ENCODE measurements at places on chromosomes 11 and 22.
A peak's percentile ranks its signal among the peaks of the same experiment; 100 is the strongest.

DNA sequence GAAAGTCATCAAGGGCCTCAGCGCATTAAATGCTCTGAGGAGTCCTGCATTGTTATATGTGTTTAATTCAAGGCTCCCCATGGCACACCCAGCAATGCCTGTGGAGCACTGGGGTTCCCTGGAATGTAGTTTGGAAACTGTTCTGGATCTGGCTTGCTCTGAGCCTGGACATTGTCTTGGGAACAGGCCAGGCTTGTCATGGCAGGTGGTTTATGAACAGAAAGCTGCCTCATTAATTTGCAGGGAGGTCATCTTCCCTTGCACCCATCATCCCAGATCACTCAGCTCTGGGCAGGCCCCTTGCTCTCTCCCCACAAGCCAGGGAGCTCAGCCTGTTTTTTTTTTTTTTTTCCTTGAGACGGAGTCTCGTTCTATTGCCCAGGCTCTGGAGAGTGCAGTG lies 32.9 kb downstream of the RPS6KA4 start:
- DNase-seq, result no peak

DNA sequence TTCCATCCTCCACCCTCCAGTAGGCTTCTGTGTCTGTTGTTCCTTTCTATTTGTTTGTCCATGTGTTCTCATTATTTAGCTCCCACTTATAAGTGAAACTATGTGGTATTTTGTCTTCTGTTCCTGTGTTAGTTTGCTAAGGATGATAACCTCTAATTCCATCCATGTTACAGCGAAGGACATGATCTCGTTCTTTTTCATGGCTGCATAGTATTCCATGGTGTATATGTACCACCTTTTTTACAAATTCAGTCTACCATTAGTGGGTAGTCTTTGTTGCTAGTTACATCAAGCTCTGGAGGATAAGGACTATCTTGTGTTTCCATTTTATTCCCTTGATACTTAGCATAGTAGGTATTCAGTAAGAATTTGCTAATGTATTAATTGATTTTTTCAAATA lies 664.2 kb upstream of the FAT3 start:
- DNase-seq, result no peak

- DNase-seq, result no peak
Measured at GRCh38 chr11:127042445-127042844, 41.9 kb upstream of the KIRREL3 start.

GRCh38 chr11:26805001-26805400 lies 83.1 kb upstream of the SLC5A12 start:
- no peak for DNase-seq

GRCh38 chr11:120795185-120795584 lies 228.7 kb upstream of the TBCEL start:
- no peak for DNase-seq

GRCh38 chr11:67006029-67006884 lies 16.7 kb upstream of the SYT12 start:
- peak; percentile 79 for DNase-seq

- peak; percentile 32 for DNase-seq
Measured at GRCh38 chr11:111729071-111729830, 36.9 kb downstream of the PPP2R1B start.

- DNase-seq, result no peak
Measured at GRCh38 chr11:74673693-74674360, 57.4 kb downstream of the CHRDL2 start.

GRCh38 chr11:83918476-83918875 lies 632.3 kb upstream of the CCDC90B start:
- no peak for DNase-seq

DNA sequence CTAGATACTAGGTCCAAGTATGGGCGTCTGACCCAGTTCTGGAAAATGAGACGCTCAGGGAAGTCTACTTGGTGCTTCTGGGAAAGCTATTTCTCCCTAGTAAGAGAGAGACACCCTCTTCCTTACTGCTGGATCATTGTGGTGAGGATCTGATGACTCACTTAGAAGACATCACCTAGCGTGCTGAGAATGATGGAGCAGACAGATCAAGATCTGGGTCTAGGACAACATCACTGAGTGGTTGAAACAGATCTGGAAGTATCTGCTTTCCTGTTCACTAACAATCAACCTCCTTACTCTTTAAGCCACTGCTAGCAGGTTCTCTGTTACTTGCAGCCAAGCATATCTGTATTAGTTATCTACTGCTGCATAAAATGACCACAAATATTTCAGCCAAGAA lies 38.3 kb upstream of the HMGXB4 start:
- DNase-seq, result no peak

DNA sequence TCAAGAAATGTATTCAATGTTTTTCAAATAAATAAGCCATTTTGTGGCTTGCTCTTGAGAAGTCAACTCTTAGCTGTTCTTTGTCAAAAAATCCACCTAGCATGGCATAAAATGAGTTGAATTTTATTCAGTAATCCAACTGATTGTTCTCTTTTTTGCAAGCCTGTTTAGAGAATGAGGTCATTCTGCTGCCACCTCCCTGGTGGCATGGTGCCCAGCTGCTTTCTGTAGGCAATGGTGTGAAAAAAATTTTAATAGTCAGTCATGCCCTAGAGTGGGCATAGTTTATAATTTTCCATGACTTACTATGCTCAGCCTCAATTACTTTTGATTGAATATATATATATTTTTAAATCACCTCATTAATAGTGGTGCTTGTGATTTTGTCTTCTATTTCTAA lies 177.2 kb downstream of the INSC start:
- no peak for DNase-seq

GRCh38 chr22:35630891-35631290 lies 13.8 kb upstream of the MB start:
- DNase-seq, result no peak

- no peak for DNase-seq
Measured at GRCh38 chr11:130612291-130612851, 163.9 kb downstream of the ADAMTS15 start.

DNA sequence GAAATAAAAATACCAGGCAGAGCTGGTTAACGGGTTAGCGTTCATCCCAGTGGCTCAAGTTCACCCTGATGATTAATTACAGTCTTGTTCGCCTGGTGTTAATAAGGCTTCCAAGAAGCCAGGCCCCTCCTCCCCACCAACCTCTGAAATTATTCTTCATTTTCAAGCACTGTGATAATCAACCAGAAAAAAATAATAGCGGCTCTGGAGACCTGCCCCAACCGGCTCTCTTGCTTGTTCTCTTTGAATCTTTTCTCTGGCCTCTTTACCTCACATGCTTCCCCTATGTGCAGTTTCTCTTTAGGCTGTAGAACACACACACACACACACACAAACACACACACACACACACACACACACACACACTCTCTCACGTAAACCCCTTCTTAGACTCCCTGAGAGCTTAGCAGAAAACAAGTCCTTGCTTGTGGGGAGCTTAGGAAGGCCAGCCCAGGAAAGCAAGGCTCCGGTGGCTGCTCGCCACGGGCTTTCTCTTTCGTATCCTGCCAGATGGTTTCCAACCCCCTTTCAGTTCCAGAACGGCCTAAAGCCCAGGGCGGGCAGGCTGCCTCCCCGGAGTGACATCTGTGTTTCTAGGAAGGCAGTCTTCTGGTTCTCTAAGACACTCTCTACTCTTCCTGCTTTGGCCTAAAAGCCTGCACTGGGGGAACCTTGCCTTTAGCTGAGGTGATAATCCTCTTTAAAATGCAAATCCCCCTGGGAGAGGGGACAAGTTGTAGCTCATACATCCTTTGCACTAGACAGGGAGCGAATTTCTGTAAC lies 106.4 kb upstream of the SESN3 start:
- DNase-seq, result no peak

- DNase-seq, result no peak
Measured at GRCh38 chr11:72373163-72373562, 61.2 kb downstream of the CLPB start.

- peak; percentile 77 for DNase-seq
Measured at GRCh38 chr22:42743501-42743991, 22.9 kb upstream of the A4GALT start.

DNA sequence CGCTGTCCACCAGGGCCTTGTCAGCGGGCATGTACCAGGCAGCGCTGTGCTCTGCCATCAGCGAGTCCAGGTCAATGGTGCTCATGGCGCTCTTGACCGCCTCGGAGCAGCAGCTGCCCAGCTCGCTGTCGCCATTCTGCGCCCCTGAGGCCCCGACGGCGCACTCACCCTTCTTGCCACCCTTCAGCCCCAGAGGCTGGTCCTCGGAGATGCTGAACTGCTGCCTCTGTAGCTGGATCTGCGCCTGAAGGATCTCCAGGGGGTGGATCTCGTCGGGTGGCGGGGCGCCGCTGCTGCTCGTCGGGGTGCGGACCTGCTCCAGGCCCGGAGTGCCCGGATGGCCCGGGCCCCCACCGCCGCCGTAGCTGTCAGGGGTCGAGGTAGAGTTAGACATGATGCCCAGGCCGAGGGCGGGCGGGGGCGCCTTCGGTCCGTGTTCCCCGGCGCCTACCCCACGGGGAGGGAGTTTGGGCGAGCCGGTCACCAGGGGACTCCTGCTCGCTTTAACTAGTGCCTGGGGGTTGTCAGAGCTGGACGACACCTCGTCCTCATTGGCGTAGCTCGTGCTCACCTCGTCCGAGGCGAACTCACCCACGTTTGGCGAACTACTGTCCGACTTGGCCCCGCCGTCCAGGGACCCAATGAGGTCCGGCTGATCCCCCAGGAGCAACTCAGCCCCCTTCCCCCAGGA lies 4.6 kb downstream of the MN1 start:
- DNase-seq, result no peak

- DNase-seq, result no peak
Measured at GRCh38 chr22:33012833-33013450, 45.2 kb downstream of the SYN3 start.

- DNase-seq, result no peak
Measured at GRCh38 chr11:88169471-88169870, 5.8 kb downstream of the RAB38 start.

- DNase-seq, result no peak
Measured at GRCh38 chr11:36135076-36135475, 154.1 kb downstream of the COMMD9 start.

GRCh38 chr22:20174785-20175596 lies 24.1 kb upstream of the CCDC188 start:
- DNase-seq, result no peak

- DNase-seq, result no peak
Measured at GRCh38 chr11:70315716-70316115, 45.2 kb downstream of the PPFIA1 start.

DNA sequence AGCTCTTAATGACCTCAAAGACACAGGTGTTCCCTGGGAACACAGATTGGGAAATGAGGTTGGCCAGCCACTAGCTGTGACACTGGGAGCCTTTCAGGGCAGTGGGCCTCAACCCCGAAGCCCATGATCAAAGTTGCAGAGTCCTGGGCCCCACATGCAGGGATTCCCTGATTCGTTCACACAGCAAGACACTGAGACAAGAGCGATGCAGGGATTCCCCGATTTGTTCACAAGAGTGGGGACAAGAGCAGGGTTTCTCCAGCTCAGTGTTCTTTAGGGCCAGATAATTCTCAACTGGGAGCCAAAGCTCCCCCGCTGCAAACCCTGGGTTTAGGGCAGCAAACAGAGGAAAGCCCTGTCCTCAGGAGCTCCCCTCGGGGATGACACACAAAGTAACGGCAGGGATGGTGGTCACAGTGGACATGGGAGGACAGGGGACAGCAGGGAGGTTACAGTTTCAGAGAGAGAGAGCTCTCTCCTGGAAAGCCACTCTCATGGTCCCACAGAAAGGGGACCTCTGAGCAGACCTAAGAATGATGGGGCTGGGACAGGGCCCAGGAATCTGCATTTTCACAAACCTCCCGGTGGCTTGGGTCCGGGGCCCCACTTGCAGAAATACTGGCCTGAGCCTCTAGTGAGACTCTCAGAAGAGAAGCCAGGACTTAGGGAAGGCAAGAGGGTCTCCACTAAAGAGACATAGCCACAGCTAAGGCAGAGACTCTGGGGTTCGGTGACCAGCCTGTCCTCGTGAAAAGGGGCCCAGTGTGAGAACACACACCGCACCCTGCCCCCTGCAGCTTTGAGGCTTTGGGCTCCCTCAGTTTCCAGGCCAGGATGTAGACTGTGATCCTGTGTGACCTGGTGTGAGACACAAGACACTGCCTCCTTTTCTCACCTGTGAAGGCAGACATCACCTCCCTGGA lies 7.4 kb upstream of the GNAZ start:
- DNase-seq, result no peak

DNA sequence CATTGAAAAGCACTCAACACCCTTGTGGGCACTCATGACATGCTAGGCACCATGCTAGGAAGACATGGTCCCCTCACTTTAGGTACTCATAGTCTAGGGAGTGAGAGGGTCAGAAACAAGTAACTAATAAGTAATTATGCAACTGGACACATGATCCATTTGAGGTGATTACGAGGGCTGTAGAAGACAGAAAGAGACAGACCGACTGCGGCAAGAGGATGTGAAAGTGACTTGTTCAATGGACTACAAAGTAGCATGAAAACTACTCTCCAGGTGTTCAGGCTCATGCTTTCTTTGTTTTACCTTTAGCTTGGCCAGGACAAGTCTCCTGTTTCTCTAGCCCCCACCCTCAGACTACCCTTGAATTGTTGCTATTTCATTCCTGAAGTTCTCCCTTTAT lies 310.8 kb upstream of the SORL1-AS1 start:
- DNase-seq, result no peak

DNA sequence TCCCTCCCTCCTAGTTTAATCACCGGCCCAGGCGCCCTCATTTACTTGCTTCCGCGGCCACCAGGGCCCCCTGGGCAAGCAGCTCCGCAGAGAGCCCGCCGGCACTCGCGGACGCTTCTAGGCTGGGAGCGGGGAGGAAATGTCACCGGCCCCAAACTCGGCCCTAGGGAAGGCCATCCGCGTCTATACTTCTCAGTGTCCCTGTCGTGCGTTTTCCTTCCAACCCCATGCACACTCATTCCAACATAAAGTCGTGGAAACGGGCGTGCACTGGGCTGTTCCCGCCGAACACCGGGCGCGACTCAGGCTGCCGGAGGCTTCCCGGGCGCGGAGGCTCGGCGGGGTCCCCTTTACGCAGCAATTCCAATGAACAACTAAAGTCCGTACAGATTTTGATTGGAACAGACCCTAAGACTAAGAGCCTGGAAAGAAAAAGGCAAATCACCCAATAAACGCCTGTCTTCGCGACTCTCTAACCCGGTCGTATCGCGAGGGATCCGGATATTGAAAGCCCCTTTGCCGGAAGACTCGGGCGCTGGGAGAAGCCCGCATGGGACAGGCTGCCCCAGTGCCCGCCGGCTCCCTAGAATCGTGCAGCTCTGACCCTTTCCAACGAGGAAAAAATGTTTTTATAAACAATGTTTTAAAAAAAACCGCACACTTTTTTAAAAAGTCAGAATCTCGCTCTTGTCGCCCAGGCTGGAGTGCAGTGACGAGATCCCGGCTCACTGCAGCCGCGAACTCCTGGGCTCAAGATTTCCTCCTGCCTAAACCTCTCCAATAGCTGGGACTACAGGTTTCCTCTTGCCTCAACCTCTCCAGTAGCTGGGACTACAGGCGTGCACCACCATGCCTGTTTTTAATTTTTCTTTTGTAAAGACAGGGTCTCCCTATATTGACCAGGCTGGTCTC lies 1.3 kb upstream of the BARX2 start:
- DNase-seq, result peak; percentile 33

GRCh38 chr11:119100246-119100970 lies 1.2 kb downstream of the DPAGT1 start:
- no peak for DNase-seq

Data from PC-9 (cell line).